ENCODE measurements at places on chromosomes 13 and 19.
A peak's percentile ranks its signal among the peaks of the same experiment; 100 is the strongest.

DNA sequence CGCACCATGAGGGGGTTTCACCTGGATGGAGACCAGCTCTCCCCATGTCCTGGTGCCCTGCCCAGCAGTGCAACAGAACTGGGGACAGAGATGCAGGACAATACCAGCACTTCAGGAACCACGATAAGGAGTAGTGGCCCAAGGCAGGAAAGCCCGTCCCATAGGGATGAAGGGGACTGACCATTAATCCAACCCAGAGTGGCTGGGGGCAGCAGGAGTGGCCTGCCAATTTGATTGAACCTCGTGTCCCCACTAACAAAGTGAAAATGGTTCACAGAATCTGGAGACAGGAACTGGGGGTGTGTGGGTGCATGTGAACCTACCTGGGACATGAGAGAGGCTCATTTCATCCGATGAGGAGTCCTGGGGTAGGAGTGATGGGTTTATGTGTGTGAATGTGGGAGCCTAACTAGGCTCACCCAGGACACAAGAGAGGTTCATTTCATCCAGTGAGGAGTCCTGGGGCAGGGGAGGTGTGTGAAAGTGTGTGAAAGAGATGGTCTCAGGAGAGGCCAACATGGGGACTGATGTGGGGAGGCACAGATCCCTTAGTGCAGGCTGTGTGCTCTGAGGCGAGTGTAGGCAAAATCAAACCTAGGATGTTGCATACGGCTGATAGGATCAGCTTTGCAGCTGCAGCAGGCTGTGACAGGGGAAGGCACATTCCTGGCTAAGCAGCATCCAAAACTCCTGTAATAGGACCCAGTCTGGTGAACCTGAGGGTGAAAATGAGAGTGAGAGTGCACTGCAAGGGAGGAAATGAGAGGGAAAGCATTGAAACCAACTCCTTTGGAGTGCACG, 98.2 kb downstream of the ZNF429 start:
- DNase-seq = peak; percentile 44

GRCh38 chr13:110981379-110981778, 66.5 kb upstream of the ANKRD10 start:
- no peak for DNase-seq

DNA sequence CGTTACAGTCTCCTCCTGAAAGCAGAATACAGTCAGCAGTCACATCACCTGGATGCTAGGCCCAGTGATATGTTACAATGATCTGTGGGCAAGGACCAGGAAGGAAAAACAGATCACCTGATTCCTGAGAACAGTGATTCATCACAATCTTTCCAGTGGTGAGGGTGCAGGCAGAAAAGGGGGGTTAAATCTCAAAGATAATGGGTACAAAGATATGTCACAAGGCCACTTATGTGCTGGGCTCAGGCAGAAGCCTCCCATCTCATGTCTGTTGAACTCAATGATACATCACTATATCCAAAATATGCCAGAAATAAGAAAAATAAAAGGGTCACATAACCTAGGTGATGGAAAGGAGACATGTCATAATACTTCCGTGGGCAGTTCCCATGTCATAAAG, 10.8 kb upstream of the ZNF91 start:
- DNase-seq = no peak

DNA sequence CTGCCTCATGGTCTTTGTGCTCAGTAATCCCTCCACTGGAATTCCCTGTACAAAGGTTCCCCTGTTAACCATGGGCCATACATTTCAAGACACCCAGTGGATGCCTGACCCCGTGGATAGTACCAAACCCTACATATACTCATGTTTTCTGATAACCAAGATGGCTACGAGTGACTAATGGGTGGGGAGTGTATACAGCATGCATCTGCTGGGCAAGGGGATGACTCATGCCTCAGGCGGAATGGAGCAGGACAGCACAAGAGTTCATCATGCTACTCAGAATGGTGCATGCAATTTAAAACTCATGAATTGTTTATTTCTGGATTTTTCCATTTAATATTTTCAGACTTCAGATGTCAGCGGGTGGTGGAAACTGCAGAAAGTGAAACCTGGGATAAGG, 13.3 kb upstream of the FGF9 start:
- no peak for DNase-seq

DNA sequence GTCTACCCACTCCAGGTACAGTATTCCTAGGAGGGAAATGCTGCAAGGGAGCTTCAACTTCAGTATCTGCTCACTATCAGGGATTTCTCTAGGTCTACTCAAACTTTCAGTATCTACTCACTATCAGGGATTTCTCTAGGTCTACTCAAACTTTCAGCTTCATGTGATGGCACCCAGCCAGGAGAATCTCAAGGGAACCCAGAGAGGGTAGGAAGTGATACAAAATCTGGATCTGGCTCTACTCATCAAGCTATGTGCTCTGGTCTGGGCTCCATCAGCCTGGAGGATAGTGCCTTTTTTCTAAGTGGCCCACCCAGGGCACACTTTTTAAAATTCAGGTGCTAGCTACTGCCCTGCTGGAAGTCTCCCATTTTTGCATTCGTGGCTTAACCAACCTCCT, 52.3 kb upstream of the FNDC3A start:
- no peak for DNase-seq

- no peak for DNase-seq
Observed at GRCh38 chr13:110380359-110381028, 73.4 kb downstream of the COL4A2 start.

DNA sequence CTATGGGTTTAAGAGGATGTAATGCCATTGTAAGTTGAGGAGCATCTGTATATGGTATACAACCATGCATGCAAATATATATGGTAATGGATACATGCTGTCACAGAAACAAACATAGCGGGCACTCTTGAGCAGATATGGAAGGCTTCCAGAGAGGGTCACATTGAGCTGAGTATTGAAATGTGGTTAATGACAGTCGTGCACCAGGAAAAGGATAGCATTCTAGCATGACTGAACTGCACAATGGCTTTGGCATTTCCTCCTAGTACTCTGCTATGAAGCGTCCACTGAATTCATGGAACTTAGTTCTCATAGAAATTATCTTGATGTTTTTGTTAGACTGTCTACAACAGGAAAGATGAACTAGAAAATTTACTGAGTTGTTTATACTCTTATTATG, 25.2 kb downstream of the DGKH start:
- DNase-seq = no peak

- no peak for DNase-seq
Observed at GRCh38 chr13:98810746-98811145, 58.3 kb upstream of the SLC15A1 start.

- DNase-seq = no peak
Observed at GRCh38 chr19:55024111-55024510, 14.0 kb downstream of the GP6 start.

DNA sequence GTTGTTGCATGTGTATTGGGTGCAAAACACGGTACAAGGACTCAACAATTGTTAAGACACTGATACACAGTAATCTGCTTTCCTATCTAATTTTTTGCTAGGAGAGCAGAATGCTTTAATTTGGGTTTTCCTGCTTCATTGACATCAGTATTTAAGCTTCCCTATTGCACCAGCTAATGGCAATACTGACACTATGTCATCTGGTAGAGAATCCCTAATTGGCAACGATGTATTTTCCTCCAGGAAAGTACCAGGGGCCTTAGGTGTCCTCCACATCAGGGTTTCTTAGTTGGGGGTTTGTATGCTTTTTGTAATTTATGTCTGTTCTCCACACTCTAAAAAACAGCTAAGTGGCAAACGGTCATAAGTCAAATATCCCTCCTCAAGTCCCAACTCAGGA, 76.5 kb upstream of the FRY start:
- no peak for DNase-seq

DNA sequence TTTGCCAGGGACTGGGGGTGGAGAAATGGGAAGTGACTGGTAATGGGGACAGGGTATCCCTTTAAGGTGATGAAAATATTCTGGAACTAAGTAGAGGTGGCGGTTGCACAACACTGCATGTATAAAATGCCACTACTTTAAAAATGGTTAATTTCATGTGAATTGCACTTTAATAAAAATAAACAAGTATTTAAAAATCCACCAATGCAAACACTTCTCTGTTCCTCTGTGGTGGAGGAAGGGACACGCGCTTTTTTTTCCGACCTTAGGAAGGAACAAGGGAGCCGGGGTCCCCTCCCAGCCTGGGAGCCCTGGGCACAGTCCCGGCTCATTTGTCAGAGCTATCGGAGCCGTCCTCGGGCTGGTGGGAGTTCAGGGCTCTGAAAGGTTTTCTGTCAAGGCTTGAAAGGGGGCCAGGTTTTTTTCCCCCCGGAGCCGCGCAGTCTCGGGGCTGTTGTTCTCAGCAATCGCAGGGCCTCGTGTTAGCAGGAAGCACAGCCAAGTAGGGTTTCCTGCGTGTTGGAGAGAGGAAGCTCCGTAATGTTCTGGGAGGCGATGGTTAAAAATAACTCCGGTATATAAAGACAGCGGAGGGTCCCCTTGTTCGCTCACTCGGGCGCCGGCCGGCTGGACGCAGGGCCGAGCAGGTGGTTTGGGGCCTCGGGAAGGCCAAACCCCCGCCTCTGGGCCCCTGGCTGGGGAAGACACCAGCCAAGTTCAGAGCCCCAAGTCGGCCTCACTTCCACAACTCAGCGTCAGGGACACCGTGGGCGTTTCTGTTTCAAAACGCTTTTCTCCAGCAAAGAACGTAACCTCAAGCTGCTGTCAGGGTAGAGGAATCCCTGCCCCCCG, 41.2 kb upstream of the KLF2 start:
- peak; percentile 79 for DNase-seq

DNA sequence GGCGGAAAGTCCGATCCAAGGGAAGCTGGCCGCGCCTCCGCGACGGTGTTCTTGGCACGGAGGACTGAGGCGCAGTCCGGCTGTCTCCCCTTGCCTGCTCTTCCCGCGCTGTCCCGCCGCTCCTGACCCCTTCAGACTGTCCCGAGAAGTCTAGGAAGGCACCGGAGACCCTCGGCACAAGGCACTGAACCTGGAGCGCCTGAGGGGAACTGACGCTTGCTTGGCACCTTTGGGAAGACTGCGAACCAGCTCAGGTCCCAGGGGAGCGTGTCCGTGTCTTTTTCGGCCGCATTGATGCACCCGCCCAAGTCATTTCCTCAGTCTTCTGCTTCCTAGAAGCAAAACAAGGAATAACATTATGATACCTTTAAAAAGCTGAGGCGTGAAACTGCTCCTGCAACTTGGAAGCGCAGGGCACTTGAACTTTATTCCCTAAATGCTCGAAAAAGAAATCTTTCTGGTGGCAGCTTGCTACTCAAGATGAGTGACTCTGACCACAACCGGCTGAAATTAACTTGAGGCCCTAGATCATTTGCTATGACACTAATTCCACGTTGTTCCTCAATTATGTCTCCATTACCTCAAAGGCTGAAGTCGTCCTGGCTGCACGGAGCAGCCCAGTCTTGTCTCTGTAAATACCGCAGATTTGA, 735 bp upstream of the FLT1 start:
- no peak for DNase-seq

DNA sequence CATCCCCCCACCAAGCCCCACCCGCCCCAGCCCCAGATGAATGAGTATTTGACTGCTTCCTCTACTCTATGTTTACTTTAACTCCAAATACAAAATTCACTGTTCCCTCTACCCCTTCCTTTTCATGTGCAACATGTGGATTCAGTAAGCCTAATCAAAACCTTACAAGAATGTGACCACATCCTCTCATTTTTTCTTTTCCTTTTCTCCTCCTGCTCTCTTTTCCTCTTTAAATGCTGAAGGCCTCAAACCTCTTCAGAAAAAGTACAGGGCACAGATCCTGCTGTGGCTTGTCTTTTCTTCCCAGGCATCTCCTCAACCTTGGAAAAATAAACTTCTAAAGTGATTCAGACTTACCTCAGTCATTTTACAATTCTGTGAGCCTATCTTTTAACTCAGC, 119.0 kb downstream of the MYCBP2 start:
- no peak for DNase-seq

- no peak for DNase-seq
Observed at GRCh38 chr13:74573654-74574053, 439.4 kb upstream of the KLF12 start.

DNA sequence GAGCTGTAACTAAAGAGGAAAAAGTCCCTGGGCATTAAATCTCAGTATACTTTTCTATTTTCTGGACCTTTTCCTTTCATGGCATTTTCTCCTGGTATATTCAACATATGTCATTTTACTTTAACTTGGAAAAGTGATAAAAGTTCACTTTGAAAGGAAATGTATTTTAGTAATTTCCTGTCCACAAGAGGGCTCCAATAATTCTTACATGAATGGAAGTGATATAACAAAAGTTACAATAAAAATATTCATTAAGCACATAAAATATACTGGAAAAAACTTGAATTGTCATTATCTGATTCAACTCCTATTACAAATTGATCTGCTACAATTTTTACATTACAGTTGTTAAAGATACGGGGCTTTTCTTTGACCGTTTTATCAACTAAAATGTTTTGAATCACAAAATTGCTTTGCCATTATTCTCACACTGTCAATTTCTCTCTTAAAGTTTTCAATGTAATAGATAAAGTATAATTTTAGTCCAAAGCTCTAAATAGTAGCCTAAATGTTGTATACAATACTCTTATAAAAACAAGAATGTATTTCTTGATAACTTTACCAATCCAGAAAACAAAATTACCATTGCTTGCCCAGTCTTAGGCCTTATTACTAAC, 4.9 kb downstream of the UBL3 start:
- DNase-seq = no peak

GRCh38 chr19:47486900-47487299, 2.9 kb upstream of the KPTN start:
- DNase-seq = no peak

DNA sequence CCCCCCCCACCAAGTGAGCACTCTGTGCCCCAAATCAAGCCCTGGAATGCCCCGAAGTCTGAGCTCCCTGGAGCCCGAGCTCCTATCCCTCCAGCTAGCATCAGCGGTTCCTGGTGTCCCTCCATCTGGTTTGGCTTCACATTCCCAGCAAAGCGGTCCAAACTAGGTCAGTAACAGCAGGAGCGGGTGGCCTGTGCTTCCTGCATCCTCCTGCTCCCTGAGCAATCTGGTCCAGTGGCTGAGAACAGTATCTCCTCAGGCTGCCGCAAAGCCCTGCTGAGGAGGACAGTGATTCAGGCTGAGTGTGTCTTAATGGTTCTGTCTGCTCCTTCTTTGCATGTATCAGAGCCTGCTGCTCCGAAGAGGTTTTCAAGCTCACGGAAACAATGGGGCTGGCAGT, 25.9 kb downstream of the RASL11A start:
- DNase-seq = no peak

DNA sequence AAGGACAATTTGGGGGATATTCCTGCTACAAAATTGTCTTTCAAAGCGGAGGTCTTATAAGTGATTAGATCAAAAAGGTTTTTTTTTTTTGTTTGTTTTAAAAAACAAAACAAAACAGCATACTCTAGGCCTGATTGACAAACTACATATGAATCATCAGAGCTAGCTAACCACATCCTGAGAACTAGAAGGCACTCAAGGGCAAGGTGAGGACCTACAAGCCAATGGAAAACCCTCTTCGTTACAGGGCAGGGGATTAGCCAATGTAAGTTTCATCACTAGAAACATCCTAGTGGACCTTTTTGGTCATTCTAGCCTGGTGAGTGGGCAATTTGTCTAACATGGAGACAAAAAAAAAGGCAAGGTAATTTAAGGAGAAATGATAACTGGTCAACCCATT, 428.6 kb downstream of the RFC3 start:
- DNase-seq = no peak

GRCh38 chr19:16136185-16136999, 7.1 kb upstream of the HSH2D start:
- no peak for DNase-seq

Measured in right kidney (tissue), 9 donors.